ENCODE measurements at places on chromosomes 12 and 14.
A peak's percentile ranks its signal among the peaks of the same experiment; 100 is the strongest.

DNA sequence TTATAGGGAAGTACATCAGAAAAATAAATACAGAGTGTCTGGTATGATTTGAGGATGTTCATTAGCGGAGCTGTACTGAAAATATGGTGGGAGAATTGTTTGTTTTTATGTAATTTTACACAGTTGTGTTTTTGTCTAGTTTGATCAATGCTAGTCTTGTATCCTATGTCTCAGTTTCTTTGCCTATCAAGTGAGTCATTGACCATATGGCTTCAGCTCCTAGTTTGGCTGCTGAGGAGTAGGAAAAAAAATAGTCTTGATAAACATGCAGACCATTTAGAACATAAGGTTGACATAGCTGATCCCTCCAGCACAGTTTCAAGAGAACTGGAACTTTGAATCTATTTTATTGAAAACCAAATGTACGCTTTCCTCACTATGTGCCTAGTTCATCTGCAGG is 1292.1 kb upstream of the FLRT2 start:
- no peak for DNase-seq

DNA sequence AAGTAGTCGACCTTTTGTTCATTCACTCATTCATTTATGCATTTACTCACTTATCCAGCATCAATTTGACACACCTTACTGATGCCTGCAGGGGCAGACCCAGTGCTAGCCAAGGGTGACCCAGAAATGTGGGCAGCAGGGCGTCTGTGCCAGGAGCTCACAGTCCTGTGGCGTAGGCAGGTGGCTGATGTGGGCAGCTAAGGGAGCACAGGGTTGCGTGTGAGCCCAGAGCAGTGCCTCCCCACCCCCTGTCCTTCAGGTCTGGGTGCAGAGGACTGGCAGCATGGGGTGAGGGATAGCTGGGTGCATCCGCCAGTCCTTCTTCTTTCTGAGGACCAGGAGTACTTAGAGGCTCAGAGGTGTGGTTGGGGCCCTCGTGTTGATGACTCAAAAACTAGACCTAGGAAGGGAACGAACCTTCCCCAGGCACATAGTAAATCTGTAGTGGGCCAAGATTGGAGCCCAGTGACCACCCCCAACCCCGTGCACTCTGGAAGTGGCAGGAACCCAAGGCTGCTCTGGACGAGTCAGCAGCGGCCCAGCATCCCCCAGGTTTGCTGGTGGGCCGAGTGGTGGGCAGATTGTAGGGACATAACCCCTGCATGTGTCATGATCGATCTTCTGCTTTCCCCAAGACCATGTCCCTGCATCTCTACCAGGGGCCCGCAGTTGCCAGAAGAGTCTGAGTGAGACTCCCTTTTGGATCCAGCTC is 63.9 kb downstream of the BEGAIN start:
- no peak for DNase-seq

- no peak for DNase-seq
Measured at GRCh38 chr12:81231574-81232368, 153.9 kb downstream of the ACSS3 start.

DNA sequence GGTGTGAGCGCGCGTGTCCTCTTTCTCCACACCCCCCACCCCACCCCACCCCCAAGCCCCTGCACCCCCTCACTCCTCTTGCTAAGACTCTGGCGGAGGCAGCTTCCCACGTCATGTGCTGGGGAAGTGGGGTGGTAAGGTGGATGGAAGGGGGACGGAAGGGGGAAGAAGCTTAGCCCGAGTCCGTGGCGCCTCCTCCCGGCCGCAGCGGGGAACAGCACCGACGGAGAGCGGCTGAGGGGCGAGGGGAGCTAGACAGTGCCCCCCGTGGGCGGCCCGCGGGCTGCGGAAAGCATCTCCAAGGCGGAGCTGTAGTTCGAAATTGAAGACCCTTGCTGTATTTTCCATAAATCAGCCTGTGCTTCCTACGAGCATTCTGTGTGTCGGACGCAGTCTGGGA is 588 bp upstream of the GRIN2B start:
- DNase-seq: no peak

DNA sequence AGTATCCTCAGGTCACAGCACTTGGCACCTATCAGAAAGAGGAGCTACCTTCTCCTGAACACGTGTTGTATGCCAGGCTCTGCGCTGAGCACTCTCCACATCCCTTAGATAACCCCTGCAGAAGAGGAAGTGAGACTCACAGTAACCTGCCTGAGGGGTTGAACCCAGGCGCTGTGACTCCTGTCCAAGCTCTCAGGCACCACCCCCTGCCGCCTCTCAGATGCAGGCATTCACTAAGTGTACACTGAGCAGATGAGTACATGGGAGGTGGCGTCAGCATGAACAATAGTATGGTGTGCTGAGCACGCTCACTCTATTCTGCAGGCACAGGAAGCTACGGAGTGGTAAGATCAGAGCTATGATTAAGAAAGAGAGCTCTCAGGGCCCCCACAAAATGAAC is 21.0 kb upstream of the RIC8B start:
- DNase-seq: no peak

DNA sequence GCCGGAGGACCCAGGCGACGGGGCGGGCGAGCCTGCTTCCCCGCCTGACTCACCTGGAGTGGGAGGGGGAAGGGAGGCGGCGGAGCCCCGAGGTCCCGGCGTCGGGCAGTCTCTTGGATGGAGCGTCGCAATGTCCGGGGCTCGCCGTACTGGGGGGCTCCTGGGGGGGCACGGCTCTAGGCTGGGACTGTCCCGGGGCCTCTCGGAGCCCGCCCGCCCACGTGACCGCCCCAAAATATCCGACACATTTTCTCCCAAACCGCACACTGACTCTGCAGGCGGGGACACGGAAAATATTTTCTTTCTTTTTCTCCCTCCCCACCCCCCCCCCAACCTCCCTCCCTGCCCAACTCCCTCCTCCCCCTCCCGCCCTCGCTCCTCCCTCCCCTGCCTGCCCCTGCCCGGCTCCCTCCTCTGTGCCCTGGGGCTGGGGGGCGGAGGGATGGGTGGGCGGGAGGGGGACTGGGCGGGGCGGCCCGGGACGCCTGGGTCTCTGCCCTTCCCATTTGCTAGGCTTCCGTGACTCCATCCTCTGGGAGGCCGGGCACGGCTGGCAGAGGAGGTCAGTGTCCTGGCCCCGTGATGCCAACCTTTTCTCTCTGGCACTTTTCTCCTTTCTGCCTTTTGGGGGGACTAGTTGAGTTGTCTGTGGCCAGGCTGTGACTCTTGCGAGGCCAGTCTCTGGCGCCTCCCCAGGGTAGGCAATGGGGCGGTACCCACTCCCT is at the start of gene RARG:
RARG (minus strand) TSS at position 289 of the 725 bp plus-strand sequence. CDS start 4,664 bp downstream, outside the sequence.
- DNase-seq: no peak

DNA sequence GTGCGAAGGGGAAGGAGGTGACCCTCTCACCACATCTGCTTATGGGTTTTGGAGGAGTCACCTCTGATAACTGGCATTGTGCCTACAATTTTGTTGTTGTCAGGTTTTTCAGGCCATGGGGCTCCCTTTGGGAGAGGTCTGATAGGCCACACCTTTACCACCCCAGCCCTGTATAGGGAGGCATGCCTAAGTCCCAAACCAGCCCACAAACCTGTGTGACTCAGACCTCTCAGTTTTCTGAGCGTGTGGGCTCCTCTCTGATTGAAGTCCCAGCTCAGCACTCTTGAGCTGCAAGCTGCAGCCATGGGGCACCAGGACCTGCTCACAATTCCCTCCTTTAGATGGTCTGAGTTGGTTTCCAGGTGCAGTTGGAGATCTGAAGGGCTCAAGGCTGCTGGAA is 1429.3 kb upstream of the TMEM132C start:
- DNase-seq: no peak

GRCh38 chr12:108731866-108732461 is 646 bp upstream of the CORO1C start:
- DNase-seq: peak; percentile 73

DNA sequence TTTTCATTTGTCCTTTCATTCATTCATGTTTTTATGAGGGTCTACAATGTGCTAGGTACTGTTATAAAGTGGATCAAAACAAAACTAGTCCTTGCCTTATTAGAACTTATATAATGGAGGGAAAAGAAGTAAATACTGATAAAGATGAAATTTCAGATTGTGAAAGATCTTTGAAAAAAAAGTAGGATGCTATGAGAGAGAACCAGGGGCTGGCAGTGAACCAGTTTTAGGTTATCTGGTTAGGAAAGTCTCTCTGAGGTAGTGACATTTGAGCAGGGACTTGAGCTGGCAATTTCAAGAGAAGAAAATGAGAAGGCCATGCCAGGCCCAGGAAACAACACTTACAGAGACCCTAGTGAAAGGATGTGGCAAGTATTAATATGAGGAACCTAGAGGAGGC is 57.3 kb upstream of the E2F7 start:
- DNase-seq: no peak

- DNase-seq: no peak
Measured at GRCh38 chr12:71276541-71276940, 118.7 kb upstream of the TSPAN8 start.

DNA sequence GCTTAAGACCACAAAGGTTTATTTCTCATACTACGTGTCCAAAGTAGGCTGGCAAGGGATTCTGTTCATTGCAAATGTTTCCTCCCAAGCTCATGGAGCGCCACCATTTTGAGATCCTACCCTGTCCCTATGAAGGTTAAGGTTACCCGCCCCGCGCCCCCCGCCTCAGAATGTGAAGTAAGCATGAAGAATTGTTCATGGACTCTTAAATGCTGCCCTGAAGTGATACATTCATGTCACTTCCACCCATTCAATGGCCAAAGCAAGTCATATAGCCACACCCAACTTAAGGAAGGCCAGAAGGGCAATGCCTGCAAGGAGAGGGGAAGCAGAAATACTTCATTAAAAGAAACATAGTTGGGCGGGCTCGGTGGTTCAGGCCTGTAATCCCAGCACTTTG is 4.2 kb downstream of the TMEM253 start:
- DNase-seq: no peak

DNA sequence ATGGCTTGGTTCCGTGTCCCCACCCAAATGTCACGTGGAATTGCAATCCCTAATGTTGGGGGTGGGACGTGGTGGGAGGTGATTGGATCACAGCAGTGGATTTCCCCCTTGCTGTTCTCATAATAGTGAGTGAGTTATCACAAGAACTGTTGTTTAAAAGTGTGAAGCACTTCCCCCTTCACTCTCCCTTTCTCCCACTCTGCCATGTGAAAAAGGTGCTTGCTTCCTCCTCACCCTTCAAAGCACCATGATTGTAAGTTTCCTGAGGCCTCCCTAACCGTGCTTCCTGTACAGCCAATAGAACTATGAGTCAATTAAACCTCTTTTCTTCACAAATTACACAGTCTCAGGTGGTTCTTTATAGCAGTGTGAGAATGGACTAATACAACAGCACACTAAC is 5.3 kb upstream of the CEP128 start:
- DNase-seq: no peak

DNA sequence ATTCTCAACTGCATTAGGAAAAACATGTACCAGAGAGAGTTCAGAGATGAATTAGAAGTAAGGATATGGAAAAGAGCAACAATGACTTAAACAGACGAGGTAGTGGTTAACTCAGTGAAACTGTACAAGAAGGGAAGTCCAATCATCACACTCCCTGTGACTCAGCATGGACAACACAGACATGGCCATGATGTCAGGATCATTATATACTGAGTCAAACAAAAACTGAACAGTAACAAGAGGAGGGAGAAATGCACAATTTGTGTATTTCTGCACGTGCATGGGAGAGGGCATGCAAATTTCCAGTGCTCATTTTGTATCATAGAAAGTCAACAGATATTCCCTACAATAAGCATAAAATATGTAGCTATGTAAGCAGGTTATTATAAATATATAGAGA is 1037.8 kb downstream of the BCL11B start:
- DNase-seq: no peak

DNA sequence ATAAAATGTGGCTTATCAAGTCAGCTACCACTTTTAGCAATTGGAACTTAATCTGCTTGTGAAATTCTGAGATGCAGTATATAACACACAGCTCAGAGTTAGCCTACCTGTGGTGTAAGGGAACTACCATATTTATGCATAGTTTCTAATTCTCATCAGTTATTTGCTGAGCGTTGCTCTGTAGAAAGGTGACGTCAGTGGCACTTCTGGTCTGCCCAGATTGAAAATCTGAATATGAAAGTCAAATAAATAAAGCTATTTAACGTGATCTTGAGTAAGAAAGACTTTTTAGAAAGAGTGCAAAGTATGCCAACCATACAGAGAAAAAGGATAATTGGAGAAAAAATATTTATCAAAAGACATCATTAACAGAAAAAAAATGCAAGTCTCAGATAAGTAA is 938.9 kb upstream of the NOVA1 start:
- DNase-seq: no peak

- no peak for DNase-seq
Measured at GRCh38 chr12:97638739-97639138, 176.1 kb downstream of the RMST start.

- DNase-seq: no peak
Measured at GRCh38 chr12:85445060-85445938, 165.3 kb downstream of the ALX1 start.

GRCh38 chr12:57623811-57624390 is 9.1 kb downstream of the B4GALNT1 start:
- DNase-seq: no peak

DNA sequence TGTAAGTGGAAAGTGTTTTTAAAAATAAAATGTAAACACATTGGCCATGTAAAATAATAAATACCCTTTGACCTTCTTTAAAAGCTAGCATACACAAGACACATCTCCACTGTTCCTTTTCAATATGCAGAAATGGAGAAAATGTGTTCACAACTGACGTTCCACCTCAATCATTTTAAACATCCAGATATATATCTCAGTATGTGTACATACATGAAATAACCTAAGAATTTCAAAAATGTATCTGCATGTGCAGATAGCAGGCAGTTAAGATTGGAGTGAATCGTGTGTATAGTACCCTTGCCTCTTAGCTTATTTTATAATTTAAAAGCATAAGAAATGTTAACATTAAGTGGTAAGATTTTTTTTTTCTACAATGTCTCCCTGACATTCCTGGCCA is 406.2 kb upstream of the FLRT2 start:
- DNase-seq: no peak

- no peak for DNase-seq
Measured at GRCh38 chr14:87784386-87784785, 208.6 kb downstream of the GALC start.

- DNase-seq: no peak
Measured at GRCh38 chr12:118714051-118714460, 267.3 kb upstream of the SRRM4 start.

GRCh38 chr12:2930865-2931264 is 28.3 kb upstream of the TEAD4 start:
- no peak for DNase-seq

DNA sequence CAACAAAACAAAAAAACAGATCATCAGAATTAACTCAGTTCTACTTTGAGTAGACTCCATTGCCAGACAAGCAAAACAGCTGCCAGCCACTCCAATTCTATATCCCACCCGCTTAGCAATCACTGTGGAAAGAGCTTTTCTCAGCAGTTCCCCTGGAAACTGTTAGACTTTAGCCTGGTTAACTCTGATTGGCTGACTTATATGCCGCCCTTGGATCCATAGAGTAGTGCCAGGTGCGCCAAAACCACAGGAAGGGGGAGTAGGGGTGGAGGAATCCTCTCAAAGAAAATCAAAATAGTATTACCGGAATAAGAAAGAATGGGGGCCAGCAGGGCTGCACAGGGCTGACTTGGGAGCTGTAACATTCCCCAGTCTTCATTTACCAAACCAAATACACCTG is 5.4 kb upstream of the EML5 start:
- DNase-seq: no peak

GRCh38 chr14:23284654-23285529 is 1.0 kb downstream of the HOMEZ start:
- no peak for DNase-seq

Data from cortex of kidney (tissue), 1 donor.